Activated CD8-positive, alpha-beta memory T cell treated with anti-CD3 and anti-CD28 coated beads, Interleukin-2, amount 10 ng/mL, durations not matched to agents 7 days and 5 days (primary cell): ENCODE measurements at places on chromosomes 16 and 17. TPM values are rescaled to one million over a fixed set of nuclear protein-coding genes. Genes with fewer than 3 reads are reported as not detected.
A peak's percentile ranks its signal among the peaks of the same experiment; 100 is the strongest.

GRCh38 chr16:81539009-81539758 lies 94.6 kb downstream of the CMIP start:
- H3K4me3 ChIP-seq, result no peak overlapping the region
- H3K36me3 ChIP-seq, result no peaks in the 10 kb centered on the region
- no peak for DNase-seq
- no peak overlapping the region for H3K27ac ChIP-seq
- peaks cover 12% of the 10 kb centered on the region for H3K4me1 ChIP-seq

DNA sequence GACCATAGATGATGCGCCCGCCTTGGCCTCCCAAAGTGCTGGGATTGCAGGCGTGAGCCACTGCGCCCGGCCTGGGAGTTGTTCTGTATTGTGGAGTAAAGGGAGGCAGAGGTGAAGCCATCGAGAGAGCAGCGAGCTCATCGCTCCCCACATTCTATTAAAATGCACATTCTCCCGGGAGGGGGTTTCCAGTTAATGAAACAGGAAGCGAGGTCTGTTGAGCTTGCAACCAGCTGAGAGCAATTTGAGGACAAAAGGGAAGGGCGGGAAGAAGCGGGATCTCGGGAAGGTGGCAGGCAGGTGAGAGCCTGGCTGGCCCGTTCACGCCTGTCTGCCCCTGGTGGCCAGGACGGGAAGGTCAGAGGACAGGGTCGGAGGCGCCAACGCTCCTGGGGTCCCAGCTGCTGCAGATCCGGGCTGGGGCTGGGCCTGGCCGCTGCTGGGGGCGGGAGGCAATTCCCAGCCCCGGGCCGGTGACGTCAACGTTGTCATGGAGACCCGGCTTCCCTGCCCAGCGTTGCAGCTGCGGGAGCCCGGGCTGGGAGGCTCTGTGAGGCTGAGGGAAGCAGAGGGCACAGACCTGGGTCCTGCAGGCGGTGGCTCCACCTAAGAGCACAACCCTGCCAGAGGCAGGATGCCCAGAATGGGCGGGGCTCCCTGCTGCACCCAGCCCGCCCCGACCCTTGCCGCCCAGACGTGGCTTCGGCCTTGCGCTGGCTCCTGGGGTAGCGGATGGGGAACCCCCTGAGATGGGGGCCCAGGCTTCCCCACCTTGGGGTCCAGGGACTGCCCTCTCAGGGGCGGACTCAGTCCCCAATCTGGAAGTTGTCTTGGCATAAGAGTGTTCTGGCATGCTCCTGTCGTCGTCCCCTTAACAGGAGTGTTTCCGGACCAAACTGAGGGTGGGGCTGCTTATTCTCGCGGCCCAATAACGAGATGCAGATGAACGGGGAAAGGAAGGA lies 48.7 kb upstream of the PLCG2 start:
- H3K36me3 ChIP-seq, result no peaks in the 10 kb centered on the region
- DNase-seq, result peak; percentile 71
- no peaks in the 10 kb centered on the region for H3K27me3 ChIP-seq
- peak overlapping the region; percentile 79 for H3K27ac ChIP-seq
- H3K4me3 ChIP-seq, result peak overlapping the region; percentile 72

DNA sequence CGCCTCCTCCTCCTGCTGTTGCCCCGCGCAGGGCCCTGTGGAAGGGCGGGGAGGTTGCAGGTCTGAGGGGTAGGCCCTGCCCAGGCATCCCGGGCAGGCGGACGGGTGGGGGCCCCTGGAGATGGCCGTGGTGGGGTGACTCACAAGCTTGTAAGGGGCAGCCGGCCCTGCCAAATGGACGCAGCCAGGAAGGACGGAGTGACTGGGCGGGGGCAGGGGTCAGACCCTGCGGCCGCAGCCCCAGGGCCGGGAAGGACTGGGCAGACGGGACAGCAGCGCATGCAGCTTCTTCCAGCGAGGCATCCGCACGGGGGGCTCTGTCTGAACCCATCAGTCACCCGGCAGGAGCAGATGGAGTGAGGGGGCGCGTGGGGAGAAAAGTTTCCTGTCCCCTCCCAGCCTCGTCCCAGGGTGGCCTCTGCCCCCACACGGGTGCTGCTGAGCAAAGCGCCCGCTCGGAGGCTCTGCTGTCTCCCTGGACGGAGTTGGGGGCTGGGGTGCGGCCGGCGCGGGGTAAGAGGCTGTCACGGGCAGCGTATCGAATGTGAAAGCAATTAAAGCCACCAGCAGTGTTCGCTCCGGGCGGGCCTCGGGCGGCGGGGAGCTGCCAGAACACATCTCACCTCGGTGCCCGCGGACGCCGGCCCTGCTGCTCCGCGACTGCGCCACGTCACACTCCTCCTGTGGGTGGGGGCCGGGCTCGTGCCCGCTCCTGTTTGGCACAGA lies 5.4 kb upstream of the PRR35 start:
- no peaks in the 10 kb centered on the region for H3K4me1 ChIP-seq
- peaks cover 8% of the 10 kb centered on the region for H3K27me3 ChIP-seq
- no peak overlapping the region for H3K27ac ChIP-seq
- no peaks in the 10 kb centered on the region for H3K36me3 ChIP-seq
- DNase-seq, result no peak

- peaks cover 2% of the 10 kb centered on the region for H3K4me1 ChIP-seq
- no peak overlapping the region for H3K4me3 ChIP-seq
- H3K36me3 ChIP-seq, result no peaks in the 10 kb centered on the region
- DNase-seq, result no peak
- peaks cover 13% of the 10 kb centered on the region for H3K27me3 ChIP-seq
Measured at GRCh38 chr17:33892717-33893591, 362.1 kb upstream of the CCL2 start.

The KRT10 gene
- total RNA-seq, result 19.2 TPM

GRCh38 chr17:60534613-60535157 lies 8.6 kb upstream of the APPBP2 start:
- H3K27me3 ChIP-seq, result peaks cover 6% of the 10 kb centered on the region
- peaks cover 3% of the 10 kb centered on the region for H3K36me3 ChIP-seq
- H3K27ac ChIP-seq, result no peak overlapping the region
- H3K4me3 ChIP-seq, result no peak overlapping the region
- no peaks in the 10 kb centered on the region for H3K4me1 ChIP-seq

- no peak for DNase-seq
- H3K36me3 ChIP-seq, result peaks cover 6% of the 10 kb centered on the region
- H3K27ac ChIP-seq, result peak overlapping the region; percentile 58
Measured at GRCh38 chr16:68232335-68232734, 3.6 kb downstream of the ESRP2 start.

GRCh38 chr16:21083729-21084268 lies 66.8 kb downstream of the DNAH3 start:
- no peak overlapping the region for H3K27ac ChIP-seq
- no peaks in the 10 kb centered on the region for H3K36me3 ChIP-seq
- H3K27me3 ChIP-seq, result peaks cover 15% of the 10 kb centered on the region
- no peak overlapping the region for H3K4me3 ChIP-seq
- H3K4me1 ChIP-seq, result peaks cover 5% of the 10 kb centered on the region

GRCh38 chr17:15776871-15777270 lies 44.8 kb downstream of the TBC1D26 start:
- H3K27ac ChIP-seq, result no peak overlapping the region
- no peak overlapping the region for H3K4me3 ChIP-seq
- DNase-seq, result no peak

The KRTAP4-5 gene
- not detected for total RNA-seq

DNA sequence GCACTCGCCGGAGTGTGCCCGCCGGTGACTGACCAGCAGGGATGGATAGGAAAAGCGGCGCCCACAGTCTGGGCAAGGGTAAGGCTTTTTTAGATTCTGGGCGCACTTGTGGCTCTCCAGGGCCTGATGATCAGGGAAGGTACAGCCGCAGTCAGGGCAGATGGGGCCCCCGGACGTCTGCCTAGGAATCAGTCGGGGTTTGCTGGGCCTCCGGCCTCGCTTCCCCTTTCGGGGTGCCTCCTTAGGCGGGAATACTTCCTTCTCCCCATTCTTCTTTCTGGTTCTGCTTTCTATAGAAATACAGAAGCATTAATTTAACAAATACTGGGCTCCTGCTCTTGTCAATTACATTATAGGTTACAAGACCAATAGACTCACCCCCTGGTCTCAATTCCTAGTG lies 5.0 kb downstream of the ZNF689 start:
- peaks cover 17% of the 10 kb centered on the region for H3K4me1 ChIP-seq
- H3K27me3 ChIP-seq, result no peaks in the 10 kb centered on the region
- peaks cover 26% of the 10 kb centered on the region for H3K36me3 ChIP-seq
- no peak overlapping the region for H3K27ac ChIP-seq
- H3K4me3 ChIP-seq, result no peak overlapping the region

GRCh38 chr17:80980397-80981061 lies 11.1 kb upstream of the CHMP6 start:
- no peak for DNase-seq
- H3K36me3 ChIP-seq, result no peaks in the 10 kb centered on the region
- peak overlapping the region; percentile 17 for H3K27ac ChIP-seq
- peaks cover 11% of the 10 kb centered on the region for H3K27me3 ChIP-seq
- peaks cover 10% of the 10 kb centered on the region for H3K4me1 ChIP-seq

The ARL2BP gene
- total RNA-seq, result 24.9 TPM
